Right renal cortex interstitium (tissue), 3 donors: ENCODE measurements at places on chromosomes 1 and 21.
A peak's percentile ranks its signal among the peaks of the same experiment; 100 is the strongest.

- no peak for DNase-seq
These were observed 6.8 kb downstream of the ODF2L start for GRCh38 chr1:86389307-86389706.

GRCh38 chr1:25875856-25876692, 566 bp upstream of the PAQR7 start:
- no peak for DNase-seq

GRCh38 chr1:159977364-159978106, 23.5 kb upstream of the SLAMF9 start:
- no peak for DNase-seq

DNA sequence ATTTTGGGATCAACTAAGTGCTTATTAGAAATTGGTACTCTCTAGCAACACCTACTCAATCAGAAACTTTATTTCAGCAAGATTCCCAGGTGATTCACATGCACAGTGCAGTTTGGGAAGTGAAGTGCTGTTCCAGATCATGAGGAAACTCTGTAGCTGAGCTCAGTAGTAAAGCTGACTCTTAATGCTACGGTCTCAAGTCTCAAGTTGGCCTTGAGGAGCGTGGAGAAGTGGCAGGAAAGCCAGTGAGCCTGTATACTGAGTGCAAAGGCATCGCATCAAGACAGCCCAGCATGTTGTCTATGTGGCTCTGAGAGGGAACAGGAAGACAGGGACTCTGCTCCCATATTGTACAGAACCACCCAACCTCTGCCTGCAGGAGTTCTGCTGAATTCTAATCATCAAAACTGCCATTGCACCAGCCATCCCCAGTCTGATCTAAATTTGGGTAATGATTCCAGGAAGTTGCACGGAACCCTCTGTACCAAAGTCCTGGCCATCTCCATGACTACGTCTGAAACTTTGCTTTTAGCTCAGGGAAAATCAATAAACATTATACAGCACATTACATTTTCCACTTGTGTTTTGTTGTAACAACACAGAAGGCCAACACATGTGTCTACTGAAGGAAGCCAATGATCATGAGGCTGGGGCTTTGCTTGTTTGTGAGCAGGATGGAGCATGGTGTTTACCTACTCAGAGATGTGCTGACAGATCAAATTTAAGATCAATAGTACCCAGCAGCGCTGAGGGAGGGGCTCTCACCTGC, 105.1 kb upstream of the TLR5 start:
- no peak for DNase-seq

DNA sequence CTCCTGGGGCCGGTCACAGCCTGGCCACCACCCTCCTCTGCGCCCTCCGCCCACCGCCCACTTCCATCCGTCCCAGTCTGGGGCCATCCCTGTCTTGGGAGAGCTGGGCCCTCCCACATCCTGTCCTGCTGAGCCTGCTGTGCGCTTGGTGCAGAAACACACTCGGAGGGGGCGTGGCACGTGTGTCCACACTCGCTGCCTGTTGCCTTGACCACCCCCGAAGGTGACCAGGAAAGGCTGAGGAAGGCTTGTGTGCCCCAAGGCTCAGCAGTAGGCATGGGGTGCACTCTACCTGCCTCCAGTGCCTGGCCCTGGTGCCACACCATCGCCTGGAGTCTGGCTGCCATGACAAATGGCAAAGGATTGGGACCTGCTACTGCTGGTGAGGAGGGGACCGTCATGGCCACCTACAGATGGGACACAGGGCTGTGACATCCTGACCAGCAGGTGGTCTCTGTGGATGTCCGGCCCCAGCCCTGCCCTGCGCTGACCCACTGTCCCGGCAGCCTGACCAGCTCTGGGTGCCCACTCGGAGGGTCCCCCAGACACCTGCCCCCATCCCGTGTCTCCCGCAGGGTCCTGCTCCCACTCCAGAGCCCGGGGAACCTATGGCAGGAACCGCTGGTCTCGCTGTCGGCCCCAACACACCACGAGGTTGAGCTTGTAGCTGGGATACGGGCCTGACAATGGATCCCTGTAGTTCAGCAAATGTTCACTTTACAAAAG, 23.2 kb upstream of the PTTG1IP start:
- DNase-seq, result no peak

- DNase-seq, result no peak
These were observed 10.0 kb downstream of the GDAP2 start for GRCh38 chr1:117919376-117919775.

- no peak for DNase-seq
These were observed 33.0 kb downstream of the EPHX1 start for GRCh38 chr1:225842788-225843425.

DNA sequence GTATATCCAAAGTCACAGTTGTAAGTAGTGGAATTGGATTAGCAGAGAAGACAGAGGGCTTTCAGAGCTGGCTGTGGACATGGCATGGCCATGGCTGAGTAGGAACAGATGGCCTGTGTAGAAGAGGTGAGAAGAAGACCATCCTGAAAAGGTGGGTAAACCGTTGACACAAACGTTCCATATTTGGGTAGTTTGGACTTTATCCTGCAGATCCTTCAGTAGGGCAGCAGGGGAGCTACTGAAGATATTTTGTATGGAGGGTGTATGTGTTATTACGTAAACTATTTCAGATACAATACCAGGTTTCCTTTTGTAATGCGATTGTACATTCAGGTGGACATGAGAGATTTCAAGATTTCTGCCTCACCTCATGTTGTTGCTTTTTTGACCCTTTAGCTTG, 1.6 kb downstream of the UTP11 start:
- DNase-seq, result no peak

DNA sequence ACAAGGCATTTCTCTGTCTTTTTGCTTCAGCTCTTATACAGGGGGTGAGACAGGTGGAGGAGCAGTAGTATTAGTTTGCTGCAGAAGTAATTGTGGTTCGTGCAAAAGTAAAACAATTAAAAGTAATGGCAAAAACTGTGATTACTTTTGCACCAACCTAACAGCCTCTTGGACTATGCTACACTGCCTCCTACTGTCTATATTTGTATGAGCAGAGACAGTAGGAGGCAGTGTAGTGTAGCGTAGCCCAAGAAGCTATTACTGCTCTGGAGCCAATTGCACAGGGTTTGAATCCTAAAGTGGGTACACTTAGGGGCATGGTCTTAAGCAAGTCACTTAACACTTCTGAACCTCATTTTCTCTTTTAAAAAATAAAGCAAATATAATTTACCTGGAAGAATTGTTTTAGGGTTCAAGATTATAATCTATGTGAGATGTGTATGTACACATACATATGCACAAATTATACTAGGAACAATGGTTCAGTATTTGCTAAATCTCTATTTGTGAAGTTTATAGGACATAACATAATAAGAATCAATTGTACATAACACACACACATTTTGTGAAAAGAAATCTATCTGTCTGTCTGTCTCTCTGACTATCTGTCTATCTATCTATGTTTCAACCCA, 103.8 kb downstream of the BRINP3 start:
- no peak for DNase-seq

DNA sequence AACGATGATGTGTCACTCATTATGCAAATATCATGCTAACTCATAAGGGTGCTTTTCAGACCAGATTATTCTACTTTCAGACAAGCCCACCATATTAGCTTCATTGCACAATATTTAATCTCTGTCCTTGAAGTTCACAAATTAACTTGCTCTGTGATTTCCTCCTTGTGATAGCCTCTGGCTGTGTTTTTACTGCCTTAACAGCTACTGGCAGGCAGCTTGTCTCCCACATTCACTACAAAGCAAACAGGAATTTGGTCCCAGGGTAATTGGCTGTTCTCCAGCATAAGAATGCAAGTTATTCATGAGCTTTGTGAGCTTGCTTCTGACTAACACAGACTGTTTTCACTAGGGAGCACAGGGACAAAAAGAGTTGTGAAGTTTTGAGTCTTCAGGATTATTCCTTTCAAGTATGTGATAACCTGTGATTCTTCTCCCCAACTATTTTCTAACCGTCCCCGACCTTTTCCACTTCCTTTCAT, 87.9 kb upstream of the HMCN1 start:
- DNase-seq, result peak; percentile 86

- DNase-seq, result no peak
These were observed 10.5 kb downstream of the PTPRF start for GRCh38 chr1:43541141-43541540.

DNA sequence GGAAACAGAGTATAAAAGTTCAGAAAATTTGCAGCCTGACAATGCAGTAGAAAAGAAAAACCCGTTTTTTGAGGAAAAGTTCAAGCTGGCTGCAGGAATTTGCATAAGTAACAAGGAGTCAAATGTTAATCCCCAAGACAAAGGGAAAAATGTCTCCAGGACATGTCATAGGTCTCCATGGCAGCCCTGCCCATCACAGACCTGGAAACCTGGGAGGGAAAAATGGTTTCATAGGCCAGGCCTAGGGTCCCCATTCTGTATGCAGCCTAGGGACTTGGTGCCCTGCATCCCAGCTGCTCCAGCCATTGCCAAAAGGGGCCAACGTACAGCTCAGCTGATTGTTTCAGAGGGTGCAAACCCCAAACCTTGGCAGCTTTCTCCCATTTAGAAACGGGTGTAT, 3.6 kb upstream of the KCNT2 start:
- no peak for DNase-seq

- DNase-seq, result no peak
These were observed 22.3 kb upstream of the GPR137B start for GRCh38 chr1:236119943-236120484.

DNA sequence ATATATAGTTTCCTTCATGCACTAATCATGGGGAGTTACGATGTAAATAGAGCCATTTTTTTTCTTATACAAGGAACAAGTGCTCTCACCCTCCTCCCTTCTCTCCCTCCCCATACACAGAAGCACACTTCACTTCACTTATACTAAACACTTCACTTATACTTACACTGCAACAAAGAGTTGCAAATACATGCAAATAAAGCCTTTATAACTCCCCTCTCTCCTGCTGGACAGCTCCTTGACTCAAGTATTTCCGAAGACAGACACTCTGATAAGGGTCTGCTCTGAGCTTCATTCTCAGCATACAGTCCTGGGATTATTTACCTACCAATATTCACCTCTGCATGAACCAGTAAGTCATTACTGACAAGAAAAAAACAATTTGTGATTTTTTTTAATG, 35.6 kb upstream of the ERG start:
- no peak for DNase-seq

DNA sequence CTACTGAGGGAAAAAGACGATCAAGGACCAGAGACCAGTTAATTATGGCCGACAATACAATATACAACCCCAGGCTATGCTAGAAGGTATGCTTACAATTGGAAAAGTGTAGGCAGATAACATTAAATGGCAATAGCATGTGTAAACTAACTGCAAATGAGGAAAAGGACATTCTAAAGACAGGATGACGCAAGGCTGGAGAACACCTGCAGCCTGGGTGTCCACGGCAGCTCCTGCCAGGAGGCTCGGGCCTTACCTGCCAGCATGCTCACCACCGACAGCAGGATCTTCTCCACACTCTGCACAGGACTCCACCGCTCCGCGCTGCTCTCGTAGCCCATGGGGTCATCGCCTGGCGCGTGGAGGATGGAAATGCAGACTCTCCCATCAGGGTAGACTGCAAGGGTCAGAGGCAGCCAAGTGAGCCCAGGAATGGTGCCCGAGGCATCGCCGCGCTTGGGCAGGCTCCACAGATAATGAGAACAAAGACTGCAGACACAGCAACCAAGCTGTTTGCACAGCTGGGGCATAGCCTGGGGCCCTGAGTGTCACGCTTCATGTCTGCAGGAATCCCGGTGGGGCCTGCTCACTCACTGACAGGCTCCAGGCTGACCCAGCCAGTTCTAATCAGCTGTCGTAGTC, 28.2 kb downstream of the UBE2G2 start:
- peak; percentile 45 for DNase-seq

DNA sequence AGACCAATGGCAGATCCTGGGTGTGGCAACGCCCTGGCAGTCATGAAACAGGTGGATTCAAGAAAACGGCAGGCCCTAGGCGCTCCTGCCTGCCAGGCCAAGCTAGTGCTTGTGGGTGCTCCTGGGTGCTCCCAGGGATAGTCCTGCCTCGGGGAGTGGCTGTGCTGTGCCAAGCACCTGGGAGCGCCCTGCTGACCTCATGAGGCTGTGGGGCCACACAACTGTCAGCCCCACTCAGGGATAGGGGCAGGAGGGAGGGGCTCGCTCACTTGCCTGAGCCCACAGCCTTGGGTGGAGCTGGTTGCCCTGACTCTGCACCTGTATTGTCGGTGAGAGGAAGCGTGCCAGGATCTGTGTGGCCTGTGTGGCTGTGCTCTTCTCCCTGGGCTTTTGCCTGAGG, 9.4 kb downstream of the SNAP47 start:
- no peak for DNase-seq

GRCh38 chr1:119139403-119139802, 1.1 kb downstream of the WARS2 start:
- DNase-seq, result no peak

DNA sequence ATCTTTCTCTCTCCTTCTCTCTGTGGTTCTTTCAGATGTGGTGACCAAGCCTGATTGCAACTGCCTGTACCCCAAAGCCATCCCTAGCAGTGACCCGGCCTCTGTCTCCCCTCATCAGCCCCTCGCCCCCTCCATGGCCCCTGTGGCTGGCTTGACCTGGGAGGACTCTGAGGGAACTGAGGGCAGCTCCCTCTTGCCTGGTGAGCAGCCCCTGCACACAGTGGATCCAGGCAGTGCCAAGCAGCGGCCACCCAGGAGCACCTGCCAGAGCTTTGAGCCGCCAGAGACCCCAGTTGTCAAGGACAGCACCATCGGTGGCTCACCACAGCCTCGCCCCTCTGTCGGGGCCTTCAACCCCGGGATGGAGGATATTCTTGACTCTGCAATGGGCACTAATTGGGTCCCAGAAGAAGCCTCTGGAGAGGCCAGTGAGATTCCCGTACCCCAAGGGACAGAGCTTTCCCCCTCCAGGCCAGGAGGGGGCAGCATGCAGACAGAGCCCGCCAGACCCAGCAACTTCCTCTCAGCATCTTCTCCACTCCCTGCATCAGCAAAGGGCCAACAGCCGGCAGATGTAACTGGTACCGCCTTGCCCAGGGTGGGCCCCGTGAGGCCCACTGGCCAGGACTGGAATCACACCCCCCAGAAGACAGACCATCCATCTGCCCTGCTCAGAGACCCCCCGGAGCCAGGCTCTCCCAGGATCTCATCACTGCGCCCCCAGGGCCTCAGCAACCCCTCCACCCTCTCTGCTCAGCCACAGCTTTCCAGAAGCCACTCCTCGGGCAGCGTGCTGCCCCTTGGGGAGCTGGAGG, 12.7 kb downstream of the CSF1 start:
- DNase-seq, result no peak

- DNase-seq, result no peak
These were observed 6.7 kb upstream of the TIE1 start for GRCh38 chr1:43293896-43294760.

DNA sequence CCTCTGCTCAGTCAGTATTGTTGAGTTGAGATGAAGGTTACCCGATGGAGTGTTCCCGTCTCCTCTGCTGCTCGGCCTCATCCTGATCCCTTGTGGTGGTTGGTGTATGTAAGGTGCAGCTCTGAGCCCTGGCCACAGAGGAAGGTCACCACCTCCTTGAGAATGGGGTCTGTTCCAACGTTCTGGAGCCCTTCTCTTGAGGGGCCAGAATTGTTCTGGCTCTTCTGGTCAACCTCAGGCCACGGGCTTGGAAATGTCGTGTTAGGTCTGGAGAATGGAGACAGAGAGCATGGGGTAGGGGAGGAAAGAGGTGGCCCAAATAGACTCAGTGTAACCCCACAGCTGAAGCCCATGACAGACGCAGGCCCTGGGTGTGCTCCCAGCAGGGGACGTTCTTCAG, 62.3 kb upstream of the ETV3 start:
- no peak for DNase-seq

- no peak for DNase-seq
These were observed 25.4 kb downstream of the SLC19A2 start for GRCh38 chr1:169460191-169460833.
